ENCODE measurements at places on chromosomes 5 and 9. TPM values are rescaled to one million over a fixed set of nuclear protein-coding genes. Genes with fewer than 3 reads are reported as not detected.

DNA sequence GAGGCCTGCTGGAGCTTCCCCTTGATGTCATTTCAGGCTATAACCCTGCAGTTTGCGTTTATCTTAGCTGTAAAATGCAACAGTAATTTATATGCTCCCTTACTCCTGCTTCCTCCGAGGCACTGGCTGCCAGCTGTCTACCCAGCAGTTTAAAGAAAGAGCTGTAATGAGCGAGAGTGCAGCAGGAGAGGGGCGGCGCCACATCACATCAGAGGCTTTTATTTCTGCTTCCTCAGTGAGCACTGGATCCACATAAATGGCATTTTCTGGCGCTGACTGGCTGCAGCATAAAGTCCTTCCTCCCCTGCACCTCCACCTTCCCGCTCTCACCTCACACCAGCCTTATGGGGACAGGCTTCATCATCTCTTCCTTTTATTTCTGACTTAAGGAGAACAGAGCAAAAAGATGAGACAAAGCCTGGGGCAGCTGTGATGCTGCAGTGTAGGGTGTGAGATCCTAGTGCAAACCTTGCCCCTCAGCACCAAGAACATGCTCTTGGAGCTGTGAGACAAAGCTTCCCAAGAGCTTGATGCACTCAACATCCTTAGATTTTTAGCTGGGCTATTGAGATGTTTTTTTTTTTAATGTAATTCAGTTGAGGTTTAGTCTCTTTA, 829.6 kb upstream of the ZNF608 start:
- no peak for DNase-seq

- DNase-seq, result no peak
Observed at GRCh38 chr5:74613283-74613682, 27.2 kb downstream of the ENC1 start.

The RUSC2 gene
- 27.2 TPM for total RNA-seq

DNA sequence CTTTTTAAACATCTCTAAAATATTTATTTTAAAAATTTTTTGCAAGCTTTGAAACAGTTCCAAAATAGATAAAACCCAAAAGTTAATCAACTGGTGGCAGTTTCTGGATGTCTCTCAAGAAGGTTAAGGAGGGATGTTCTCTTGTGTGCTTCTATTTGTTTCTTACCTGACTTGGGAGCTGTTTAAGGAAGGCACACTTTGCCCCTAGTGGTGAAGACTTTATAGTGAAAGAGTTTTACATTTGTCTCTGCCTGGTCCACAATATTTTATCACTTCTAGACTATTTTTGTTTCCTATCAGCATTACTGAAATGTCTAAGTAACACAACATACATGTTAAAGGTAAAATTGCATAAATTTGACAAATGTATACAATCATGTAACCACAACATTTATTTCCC, 552.8 kb downstream of the SEMA5A start:
- DNase-seq, result no peak

DNA sequence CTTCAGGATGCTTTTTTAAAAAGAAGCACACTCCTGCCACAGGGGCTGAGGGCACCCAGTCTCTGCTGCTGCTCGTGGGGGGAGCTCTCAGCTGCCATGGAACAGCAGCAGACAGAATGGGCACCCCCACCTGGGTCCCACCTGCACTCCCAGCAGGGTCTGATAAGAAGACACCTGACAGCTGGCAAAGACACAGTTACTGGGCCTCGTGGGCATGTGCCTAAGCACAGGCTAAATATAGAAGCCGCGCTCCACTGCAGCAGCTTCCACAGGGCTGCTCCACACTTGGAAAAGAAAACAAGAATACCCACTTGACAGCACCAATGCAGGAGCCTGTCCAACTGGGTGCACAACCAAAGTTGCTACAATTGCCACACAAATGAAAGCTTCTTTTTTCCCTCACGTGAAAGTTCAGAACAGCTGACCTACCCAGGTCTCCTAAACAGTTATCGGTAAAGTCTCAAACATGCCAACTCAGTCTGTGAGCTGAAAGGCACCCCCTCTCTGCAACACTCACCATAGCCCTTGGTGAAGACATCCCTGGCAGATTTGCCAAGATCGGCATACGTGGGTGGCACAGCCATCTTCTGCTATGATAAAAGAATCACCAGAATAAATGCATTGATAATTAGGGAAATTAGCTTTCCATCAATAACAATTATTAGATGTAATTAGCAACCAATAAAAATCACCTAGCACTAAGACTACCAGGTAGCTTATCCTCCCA, 12.2 kb downstream of the VDAC1 start:
- DNase-seq, result no peak

- no peak for DNase-seq
Observed at GRCh38 chr9:116700882-116701865, 14.1 kb downstream of the TRIM32 start.

DNA sequence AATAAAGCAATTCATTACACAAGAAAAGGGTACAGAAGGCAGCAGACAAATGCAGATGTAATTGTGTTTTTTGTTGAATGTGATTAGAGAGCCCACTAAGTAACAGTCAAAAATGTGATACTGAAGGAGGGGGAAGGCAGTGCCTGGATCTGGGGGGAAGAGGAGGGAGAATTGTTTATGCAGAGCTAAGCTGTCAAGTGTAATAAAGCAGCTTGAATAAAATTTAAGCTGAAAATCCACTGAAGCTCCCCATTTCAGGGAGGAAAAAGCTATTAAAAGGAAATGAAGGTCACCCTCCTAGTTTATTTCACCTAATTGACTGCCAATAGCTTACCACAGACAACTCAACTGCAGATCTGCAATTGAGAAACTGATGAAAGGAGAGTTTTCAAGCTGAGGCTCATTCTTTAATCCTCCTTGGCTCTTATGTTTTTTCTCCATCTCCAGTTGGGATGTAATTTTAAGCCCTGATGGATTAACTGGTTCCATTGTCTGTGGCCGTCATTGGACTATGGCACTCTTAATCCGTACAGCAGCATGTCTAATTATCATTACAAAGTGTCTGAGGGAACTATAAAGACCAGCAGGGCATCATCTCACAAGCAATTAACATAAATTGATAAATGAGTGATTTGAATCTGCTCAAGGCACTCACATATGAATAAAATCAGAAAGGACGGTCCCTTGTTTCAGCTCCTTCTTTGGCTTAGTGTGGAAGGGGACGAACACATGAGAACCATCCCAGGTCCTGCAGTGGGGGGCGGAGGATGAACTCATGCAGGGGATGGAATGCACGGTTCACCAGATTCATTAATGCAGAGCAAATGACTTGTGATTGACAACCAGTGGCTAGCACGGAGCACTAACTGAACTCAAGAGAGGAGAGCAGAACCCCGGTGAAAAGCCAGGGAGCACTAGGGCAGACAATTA, 38.5 kb downstream of the TLE1 start:
- DNase-seq, result no peak

GRCh38 chr5:93307557-93307956, 273.5 kb downstream of the NR2F1-AS1 start:
- DNase-seq, result no peak

- no peak for DNase-seq
Observed at GRCh38 chr5:76807296-76807695, 11.5 kb upstream of the F2RL1 start.
